ENCODE measurements at places on chromosomes 2 and 18.

DNA sequence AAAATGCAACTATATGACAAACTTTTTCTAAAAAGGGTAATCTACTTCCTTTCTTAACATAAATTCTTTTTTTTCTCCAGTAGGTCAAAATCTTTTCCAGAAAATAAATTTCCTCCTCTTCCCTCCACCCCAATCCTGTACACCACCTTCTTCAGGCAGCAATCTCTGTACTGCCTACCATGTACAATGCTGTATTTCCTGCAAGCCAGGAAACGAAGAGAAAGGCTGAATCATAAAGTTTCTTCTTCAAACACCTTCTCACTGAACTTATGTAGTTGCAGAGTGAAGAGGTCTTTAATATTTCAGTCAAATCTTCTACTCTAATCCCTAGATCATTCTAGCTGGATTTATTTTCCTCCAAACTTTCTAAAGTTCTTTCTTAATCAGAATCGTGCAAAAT lies 18.2 kb upstream of the C2orf66 start:
- DNase-seq, result no peak

GRCh38 chr2:174333017-174333371 lies 1.8 kb upstream of the SP9 start:
- no peak for DNase-seq

DNA sequence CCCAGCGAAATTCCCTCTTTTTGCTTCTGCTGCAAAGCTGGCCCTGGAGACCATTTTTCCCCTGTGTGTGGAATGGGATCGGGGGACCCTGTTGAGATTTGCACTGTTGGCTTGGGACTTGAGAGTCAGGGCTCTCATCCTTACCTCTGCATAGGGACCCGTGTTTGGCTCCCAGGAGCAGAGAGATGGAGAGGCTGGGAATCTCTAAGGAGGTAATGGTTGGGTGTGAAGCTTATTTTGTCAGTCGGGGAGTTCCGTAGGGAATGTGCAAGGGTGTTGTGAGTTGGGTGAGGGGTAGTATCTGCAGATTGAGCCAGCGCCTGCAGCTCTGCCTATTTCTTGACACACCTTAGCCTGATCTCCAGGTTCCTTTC lies 4.5 kb downstream of the GATA6 start:
- DNase-seq, result no peak

DNA sequence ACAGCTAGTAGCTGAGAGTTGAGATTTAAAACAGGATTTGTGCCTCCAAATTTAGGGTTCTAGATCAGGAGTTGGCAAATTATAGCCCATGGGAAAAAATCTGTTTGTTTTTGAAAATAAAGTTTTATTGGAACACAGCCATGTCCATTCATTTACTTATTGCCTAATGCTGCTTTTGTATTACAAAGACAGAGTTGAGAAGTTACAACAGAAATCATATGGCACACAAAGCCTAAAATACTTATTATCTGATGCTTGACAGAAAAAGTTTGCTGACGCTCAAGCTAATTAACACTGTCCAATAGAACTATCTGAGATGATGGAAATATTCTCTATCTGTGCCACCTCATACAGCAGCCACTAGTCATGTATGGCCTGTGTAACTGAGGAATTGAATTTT lies 229.1 kb upstream of the RASGRP3 start:
- DNase-seq, result no peak

- DNase-seq, result no peak
Observed at GRCh38 chr2:237547841-237548416, 18.4 kb upstream of the PRLH start.

GRCh38 chr18:22186484-22186971 lies 17.1 kb downstream of the GATA6 start:
- DNase-seq, result no peak

DNA sequence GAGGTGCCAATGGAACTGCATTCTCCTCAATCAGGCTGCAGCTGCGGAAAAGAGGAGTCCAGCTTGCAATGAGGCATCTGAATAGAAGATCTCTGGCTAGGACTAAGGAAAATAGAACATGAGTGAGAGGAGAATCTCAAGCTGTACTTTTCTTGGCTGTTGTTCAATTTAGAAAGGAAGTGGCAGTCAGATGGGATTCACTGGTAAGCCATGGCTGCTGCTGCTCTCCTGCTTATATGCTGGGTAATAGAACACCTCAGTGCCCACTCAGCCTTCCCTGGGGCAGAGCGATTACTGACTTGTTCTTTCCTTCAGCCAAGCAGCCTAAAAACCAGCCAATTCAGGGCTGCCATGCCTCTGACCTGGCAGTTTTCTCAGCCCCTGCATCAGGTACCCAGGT lies 17.6 kb upstream of the CHST9 start:
- no peak for DNase-seq

DNA sequence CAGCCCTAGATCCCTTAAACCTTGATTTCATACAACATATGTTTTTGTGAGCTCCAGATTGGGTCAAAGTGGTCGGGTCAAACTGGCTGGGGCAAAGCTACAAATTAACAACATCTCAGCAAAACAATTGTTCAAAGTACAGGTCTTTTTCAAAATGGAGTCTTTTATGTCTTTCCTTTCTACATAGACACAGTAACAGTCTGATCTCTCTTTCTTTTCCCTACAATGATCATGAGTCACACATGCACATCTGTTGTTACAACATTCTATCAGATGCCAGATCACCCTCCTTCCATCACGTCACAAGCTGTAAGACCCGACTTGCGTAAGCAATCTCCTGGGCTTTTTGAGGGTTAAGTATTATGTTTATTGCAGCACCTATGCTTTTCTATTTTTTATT lies 55.1 kb downstream of the RHOB start:
- DNase-seq, result no peak

DNA sequence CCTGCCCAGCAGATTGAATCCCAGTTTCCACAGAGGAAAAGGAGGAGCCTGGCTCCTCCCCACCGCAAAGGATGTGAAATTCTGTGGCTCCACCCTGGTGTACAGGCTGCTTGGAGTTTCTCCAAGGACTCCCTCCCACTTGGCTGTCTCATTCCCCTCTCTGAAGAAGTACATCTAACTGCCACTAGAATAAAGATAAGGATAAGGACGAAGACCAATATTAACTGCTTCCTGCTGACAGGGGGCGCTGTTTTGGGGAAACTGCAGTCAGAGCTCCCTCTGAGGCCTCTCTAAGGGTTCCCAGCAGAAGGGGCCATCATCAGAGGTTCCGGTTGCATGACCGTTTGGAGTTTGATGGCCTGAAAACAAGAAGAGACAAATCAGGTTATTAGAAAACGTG lies 790.9 kb downstream of the CPS1 start:
- no peak for DNase-seq

DNA sequence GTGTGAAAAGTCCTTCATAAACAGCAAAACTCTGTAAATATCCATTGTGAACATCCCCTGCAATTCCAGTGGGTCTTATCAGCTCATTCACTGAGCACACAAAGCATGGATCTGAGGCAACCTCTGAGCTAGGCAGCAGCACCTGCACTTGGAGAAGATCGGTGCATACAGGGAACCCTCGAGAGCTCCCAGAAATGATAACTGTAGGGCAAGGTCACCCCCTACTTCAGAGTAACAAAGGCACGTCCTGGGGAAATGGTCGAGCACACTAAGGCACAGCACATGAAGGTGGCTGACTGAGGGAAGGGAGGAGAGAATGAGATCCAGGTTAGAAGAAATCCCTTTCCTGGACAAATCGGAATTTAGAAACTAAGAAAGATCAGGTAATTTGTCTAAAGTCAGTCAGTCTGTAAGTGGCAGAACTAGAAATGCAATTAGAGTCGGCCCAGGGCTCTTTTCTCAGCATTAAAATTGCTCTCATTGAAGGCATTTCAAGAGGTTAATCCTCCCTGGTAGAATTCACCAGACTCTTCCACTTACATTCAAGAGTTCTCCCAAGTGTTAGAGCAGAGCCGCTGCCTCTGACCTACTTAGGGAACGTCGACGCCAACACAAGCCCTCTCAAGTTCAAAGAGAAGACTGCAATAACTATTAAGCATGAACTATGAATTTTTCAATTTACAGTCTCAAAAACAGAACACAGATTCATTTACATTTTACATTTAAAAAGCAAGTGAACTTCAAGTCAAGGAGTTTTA lies 45.9 kb downstream of the PXDN start:
- no peak for DNase-seq

DNA sequence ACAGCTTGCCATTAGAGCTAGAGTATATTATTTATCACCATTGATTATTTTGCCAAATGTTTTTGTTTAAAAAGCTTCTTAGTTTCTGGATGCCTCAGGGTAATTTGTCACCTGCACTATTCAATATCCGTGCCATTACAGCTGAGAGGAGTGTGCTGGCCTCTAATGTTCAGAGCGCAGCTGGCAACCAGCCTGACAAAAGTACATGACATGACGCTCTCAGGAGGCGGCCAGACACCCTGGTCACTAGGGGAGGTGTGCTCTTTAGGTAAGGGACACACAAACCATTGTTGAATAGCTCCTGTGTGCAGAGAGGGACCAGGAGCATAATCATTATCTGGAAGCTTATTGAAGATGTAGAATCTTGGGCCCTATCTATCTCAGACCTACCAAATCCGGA lies 20.3 kb downstream of the LIMS1 start:
- DNase-seq, result no peak

- DNase-seq, result no peak
Observed at GRCh38 chr2:180709392-180710145, 270.8 kb upstream of the UBE2E3 start.

DNA sequence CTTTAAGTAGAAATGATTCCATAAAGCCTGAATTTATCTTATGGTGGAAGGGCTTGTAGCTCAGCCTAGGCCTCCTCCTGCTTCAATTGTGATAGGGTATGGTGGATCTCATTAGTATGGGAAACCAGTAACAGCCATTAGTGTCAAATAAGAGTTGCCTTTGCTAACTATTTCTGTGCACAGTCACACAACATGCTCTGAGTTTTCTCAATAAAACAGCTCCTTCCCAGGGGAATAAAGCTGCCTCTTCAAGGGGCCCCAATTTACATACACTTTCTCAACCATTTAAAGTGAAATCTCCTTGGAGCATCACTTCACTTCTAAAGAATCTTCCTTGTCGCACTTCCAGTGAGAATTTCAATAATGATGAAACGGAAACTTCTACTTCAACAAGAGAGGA lies 53.4 kb downstream of the KLF7 start:
- DNase-seq, result no peak

- DNase-seq, result no peak
Observed at GRCh38 chr2:187230088-187230487, 218.0 kb downstream of the CALCRL start.

All from stimulated activated CD4-positive, alpha-beta T cell treated with anti-CD3 and anti-CD28 coated beads, Interleukin-4, amount 100 ng/mL, for 1 hour (primary cell).